ENCODE measurements at places on chromosomes 1 and 21.

DNA sequence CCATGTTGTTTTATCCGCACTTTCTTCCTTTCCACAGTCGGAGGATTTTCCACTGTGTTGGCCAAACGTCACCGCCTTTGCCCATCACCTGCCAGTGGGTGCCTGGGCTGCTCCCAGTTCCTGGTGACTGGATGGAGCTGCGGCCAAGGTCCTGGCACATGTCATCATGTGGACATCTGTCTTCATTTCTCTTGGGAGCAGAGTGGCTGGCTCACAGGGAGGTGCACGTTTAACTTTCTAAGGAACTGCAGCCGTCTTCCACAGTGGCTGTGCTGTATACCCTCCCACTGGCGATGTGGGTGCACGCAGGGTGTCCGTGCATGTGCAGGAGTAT lies 19.5 kb upstream of the RNF223 start:
- no peak for DNase-seq

- DNase-seq = no peak
These were observed 226.1 kb downstream of the RGS7 start for GRCh38 chr1:241130881-241131280.

DNA sequence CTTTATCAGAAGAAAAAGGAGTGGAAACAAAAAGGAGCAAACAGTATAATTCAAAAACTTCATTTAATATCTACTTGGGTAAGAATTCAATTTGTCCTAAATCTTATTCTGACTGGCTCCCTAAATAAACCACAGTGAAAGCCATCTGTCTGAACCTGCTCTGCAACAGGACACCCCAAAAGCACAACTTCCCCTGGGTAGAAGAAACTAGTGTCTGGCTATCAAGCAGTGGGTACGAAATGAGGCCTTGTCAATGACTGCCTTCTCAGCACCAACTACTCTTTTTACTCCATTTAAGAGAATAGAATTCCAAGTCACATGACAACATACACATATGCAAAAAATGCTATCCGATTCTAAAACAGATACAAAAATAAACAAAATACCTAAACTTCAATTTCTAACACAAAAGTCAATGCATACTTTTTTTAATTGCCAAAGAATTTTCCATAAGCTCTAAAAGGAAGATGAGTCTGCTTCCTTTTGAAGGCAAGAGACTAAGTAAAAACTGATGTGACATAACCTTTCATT lies 206.8 kb downstream of the SLC45A1 start:
- no peak for DNase-seq

GRCh38 chr1:6262555-6263420 lies 1.9 kb upstream of the GPR153 start:
- DNase-seq = no peak

DNA sequence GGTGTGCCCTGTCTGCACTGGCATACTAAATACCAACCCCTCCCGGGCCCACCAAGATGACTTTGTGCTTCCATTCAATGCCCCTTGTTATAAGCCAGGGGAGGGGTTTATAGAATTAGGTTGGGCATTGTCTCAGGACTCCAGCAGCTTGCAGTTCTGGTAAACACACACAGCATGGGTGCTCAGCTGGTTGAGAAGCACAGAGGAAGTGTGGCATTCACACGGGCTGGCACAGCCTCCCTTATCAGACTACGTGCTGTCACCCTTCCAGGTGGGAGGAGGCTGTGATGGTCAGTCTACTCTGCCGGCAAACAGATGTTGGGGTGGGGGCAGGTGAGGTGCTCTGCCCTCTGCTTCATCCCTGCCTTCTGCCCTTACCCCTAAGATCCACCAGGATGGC lies 15.0 kb upstream of the SLC6A17 start:
- no peak for DNase-seq

DNA sequence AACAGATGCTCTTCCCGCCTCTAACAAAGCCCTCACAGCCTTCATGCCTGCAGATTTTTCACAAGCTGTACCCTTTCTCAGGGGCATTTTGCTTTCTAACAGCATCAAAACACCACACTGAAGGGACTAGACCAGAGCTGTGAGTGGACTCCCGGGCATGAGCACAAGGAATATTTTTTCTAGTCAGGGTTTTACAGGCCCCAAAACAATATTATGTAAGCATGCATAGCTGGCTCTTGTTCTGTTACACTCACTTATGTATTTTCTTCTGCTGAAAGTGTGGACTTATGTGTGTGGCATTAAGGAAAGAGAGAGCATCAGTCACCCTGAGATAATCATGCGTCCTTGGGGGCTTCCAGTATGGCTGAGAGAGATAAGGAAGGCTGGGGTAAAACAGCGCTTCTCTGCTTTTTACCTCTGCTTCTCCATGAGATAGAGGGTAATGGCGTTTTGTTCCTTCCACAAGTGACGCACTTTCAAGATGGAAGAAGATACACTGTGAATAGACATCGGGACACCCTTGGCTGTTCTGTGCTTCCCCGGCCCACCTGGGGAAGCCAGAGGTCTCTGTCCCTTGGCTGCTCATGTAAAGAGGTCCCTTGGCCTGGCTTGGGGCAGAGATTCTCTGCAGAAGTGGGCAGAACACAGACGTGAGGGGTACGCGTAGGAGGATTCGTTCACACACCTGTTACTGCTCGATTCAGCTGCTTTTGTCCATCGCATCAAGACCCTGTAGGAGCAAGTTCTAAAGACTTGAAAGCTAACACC lies 266.7 kb upstream of the RAB4A start:
- DNase-seq = no peak

- DNase-seq = peak; percentile 52
These were observed 19.8 kb downstream of the ERRFI1 start for GRCh38 chr1:8006037-8006963.

- no peak for DNase-seq
These were observed 64.7 kb downstream of the JAK1 start for GRCh38 chr1:64901663-64902062.

DNA sequence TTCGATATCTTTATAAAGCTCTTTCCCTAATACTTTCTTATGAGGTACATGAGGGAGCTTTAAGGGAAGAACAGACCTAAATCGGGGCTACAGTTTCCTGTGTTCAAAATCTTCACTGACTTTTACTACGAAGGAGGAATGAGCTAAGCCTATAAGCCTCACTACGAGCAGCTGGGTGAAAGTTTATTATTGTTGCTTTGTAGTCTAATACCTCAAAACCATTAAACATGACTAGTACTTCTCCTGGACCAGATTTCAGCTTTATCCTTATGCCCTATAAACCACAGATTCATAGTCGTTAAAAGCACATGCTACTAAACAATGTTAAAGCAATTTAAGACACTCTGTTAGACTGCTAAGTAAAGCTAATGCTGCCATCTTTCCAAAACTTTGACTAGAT lies 30.2 kb downstream of the NDC1 start:
- DNase-seq = peak; percentile 81

DNA sequence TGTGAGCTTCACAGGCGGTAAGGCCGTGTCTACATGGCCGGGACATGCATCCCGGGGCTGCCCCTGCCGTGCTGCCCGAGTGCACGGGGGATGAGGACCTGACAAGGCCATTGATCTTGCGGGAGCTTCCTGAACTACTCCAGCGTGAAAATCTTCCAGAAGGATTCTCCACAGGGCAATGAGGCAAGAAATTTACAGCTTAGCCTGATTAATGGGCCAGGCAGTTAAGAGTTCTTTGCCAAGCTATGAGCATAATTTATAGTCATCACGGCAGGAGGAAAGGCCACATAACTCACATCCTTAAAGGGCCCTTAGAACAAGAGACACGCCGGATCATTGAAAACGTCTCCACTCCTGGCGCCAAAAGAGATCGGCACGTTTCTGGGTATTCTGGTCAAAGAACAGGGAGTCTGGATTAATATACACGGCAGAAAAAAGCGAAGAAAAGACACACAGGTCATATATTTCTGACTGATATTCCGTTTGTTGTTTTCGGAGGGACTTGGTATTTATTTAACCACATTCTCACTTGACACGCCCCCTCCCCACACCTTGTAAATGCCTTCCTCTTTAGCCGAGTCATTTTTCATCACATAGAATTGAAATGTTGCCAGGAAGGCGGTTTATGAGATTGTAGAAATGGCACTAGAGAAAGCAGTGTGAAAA lies 180.5 kb downstream of the DYRK1A start:
- DNase-seq = no peak

GRCh38 chr1:96927125-96927524 lies 205.5 kb downstream of the PTBP2 start:
- peak; percentile 62 for DNase-seq

DNA sequence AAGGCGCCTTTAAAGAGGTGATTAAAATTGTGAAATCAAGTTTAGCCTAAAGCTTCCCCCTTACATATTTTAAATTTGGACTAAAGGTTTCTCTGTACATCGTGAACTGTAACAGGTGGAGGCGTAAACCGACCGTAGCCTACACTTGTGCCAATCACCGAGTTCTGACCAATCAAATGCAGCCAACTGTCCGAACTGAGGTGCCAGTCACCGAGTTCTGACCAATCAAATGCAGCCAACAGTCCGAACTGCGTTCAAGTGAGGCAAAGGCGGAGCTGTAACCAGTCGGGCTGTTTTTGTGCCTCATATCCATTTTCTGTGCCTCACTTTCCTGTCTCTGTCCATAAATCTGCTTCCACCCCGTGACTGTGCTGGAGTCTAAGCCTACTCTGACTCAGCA lies 7.4 kb downstream of the TFF1 start:
- DNase-seq = no peak

DNA sequence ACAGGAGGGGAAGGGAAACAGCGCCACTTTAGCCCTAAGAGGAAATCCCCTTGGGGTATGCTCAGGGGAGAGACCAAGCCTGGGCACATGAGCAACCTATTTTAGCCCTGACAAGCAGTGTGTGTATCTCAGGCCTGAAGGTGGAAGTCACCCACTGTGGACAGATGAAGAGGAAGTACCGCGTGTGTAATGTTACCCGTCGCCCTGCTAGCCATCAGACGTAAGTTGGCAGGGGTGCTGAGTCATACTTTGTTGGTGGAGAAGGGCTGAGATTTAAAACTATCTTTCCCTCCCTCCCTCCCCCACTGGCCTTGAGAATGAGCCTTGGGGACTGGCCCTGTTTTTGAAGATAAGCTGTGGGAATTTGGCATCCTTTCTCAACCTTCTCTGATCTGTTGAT lies 11.2 kb downstream of the AGO1 start:
- DNase-seq = peak; percentile 33

GRCh38 chr1:64624218-64624713 lies 120.6 kb upstream of the RAVER2 start:
- DNase-seq = peak; percentile 83

- DNase-seq = no peak
These were observed 72.3 kb upstream of the PTBP2 start for GRCh38 chr1:96649301-96649700.

DNA sequence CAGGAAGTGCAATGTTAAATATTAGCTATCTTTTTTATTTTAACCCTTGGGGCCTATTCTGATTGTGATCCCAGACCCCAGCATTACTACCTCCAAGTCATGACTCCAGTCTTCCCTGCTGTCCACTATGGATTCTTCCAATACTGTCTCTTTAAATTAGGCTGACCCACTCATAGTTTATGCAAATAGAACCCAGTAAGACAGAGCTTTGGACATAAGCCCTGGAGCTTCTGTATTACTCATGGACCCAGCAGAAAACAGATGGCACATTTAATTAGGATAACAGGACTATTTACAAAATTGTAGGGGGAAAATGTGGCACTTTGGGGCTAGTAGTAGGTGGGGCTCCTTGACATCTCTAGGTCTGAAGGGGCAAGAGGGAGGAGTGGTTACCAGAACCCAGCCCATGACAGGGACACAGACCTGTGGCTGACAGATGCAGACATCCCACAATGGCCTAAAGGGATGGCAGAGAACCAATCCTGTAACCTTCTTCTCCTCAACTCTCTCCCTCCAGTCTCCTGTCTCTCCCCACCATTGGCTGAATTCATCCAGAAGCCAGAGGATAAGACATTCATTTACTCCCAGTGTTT lies 233.5 kb downstream of the OMA1 start:
- no peak for DNase-seq

All from astrocyte of the spinal cord (primary cell).